ENCODE measurements at places on chromosomes 3 and 15. TPM values are rescaled to one million over a fixed set of nuclear protein-coding genes. Genes with fewer than 3 reads are reported as not detected.

The PPP1R14D gene
- not detected for total RNA-seq

The NMNAT3 gene
- total RNA-seq, result 1.1 TPM

The GOLGA6L10 gene
- 0.65 TPM for total RNA-seq

The TTC23 gene
- total RNA-seq, result 28.3 TPM

The RYK gene
- 91.6 TPM for total RNA-seq

The FBXL22 gene
- 0.09 TPM for total RNA-seq

The GATA2 gene
- 25.0 TPM for total RNA-seq

Measured in dermis blood vessel endothelial cell (primary cell).